ENCODE measurements at places on chromosomes 1 and 21. TPM values are rescaled to one million over a fixed set of nuclear protein-coding genes. Genes with fewer than 3 reads are reported as not detected.

Gene CFH
- total RNA-seq: 142 TPM

Gene NCF2
- total RNA-seq: 0.10 TPM

Gene MPL
- not detected for total RNA-seq

Gene ZNF678
- total RNA-seq: 4.4 TPM

Gene FH
- total RNA-seq: 67.0 TPM

Gene CHI3L1
- 1.2 TPM for total RNA-seq

Gene LUZP1
- 21.9 TPM for total RNA-seq

Gene EXOC8
- 16.4 TPM for total RNA-seq

Gene TIAM1
- total RNA-seq: 7.8 TPM

Gene MYOM3
- total RNA-seq: 161 TPM

Gene SIM2
- total RNA-seq: 6.0 TPM

Gene BCAN
- not detected for total RNA-seq

Gene ATP5PO
- total RNA-seq: 272 TPM

Gene DYNLT5
- total RNA-seq: 0.26 TPM

Gene ST6GALNAC3
- not detected for total RNA-seq

Gene HNRNPCL1
- not detected for total RNA-seq

Gene C1orf105
- total RNA-seq: 144 TPM

Gene TRIM46
- total RNA-seq: 0.94 TPM

Gene SMCP
- not detected for total RNA-seq
